ENCODE measurements at places on chromosomes 6 and 20. TPM values are rescaled to one million over a fixed set of nuclear protein-coding genes. Genes with fewer than 3 reads are reported as not detected.

- DNase-seq, result no peak
Measured at GRCh38 chr6:41608443-41609151, 29.7 kb upstream of the MDFI start.

- no peak for DNase-seq
Measured at GRCh38 chr6:15319677-15320076, 73.8 kb downstream of the JARID2 start.

DNA sequence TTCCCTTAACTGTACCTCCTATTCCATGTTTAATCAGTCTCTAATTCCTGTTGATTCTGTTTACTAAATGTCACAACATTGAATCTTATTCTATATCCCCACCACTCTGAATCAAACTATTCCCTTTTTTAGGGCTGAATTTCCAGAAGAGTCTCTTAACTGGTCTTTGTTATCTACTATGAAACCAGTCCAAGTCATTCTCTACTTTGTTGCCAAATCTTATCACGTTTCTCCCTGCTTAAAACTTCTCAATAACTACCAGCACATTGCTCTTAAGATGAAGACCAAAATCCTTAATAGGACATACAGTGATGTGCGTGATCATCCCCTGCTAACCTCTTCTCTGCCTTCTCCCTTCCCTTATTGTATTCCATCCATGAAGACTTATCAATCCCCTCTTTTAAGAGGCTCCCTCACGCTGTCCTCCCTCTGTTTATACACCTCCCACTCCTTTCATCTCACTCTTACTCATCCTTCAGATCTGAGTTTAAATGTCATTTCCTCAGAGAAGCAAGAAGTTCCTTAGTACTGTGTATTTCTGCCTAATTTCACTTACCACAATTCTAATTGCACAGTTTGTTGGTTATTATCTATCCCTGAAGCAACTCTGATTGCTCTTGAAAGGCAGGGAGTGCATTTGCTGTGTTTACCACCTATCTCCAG, 143.0 kb upstream of the AHI1 start:
- DNase-seq, result peak; percentile 3

- no peak for DNase-seq
Measured at GRCh38 chr20:56957737-56958553, 308.5 kb downstream of the BMP7 start.

GRCh38 chr6:49097116-49097515, 365.9 kb downstream of the MMUT start:
- DNase-seq, result no peak

DNA sequence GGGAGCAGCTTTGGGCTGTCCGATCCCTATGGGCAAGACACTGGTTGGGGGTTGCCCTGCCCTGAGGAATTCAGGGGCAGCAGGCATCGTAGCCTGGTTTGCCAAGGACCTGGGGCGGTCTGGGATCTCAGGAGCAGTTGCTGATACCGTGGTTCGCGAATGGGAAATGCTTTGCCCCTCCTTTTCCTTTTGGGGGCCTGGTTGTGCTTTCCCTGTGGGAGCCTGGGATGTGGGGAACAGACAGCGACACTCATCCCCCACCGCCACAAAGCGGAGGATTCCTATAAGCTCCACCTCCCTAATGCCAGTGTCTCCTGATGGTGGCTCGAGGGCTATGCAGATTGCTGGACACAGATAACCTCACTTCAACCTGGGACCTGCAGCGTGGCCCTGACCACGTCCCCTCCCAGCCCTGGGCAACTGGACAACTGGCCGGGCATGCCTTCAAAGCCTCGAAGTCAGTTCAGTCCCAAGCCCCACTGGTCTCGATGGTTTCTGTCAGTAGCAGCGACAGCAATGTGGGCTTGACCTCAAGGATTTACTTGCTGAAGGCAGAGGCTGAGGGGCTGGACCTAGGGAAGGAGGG, 3.3 kb downstream of the CEBPB start:
- DNase-seq, result peak; percentile 47

DNA sequence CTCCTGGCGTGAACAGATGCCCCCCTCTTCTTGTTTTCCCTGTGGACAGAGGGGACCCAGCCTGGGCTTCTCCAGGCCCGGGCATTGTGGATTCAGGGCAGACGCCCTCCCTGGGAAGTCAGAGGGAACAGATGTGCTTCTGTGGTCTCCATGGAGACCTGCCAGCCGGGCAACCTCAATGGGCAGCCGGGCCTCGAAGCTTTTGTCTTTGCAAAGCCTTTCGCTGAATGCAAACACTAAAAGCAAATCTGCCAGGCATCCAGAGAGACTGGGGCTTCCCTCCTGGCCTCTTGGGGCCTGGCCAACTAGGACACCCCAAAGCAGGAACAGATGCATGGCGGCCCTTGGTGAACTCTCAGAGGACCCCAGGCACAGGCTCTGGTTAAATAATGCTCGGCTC, 370.0 kb upstream of the SULF2 start:
- DNase-seq, result no peak

- DNase-seq, result no peak
Measured at GRCh38 chr20:35610833-35611427, 4.7 kb upstream of the SPAG4 start.

DNA sequence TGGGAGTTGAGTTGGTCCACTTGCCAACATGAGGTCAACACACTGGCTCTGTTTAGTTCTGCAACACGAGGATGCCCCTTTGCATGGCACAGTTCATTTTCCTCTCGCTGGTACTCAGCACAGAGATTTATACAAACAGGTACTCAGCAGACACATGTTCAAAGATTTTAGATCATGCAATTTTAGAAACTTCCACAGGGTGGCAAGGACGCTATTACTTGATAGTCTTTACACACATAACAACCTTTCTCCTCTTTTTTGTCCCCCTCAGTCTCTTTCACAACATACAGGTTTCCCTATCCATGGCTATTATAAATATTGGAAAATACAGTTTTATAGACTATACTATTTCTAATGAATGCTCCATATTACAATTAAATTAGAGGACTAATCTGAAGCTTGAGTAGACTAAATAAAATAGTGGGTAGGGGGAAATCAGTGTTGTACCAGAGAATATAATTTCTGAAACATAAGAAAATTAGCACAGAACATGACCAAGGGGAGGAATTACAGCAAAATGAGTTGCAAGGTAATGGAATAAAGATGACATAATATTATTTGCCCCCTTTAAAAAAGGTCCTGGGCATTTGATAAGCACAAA, 331.8 kb upstream of the BTBD3 start:
- peak; percentile 49 for DNase-seq

- no peak for DNase-seq
Measured at GRCh38 chr6:8014947-8015346, 49.2 kb downstream of the BLOC1S5 start.

DNA sequence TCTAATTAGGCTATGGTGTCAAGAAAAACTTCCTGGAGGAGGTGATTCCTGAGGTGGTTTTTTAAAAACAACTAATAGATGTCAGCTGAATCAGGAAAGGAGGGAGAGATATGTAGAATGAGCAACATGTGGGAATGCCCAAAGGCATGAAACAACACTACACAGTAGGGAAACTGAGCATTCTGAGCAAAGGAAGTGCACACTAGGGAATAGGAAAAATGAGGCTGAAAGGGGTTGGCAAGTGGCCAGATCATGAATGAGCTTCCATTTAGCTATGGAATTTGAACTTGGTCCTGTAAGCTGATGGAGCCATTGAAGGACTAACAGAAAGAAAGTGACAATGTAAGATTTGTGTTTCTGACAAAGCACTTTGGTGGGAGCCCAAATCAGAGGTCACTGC, 16.9 kb upstream of the SLC35F1 start:
- DNase-seq, result no peak

- DNase-seq, result no peak
Measured at GRCh38 chr6:147833607-147834006, 325.1 kb downstream of the SAMD5 start.

DNA sequence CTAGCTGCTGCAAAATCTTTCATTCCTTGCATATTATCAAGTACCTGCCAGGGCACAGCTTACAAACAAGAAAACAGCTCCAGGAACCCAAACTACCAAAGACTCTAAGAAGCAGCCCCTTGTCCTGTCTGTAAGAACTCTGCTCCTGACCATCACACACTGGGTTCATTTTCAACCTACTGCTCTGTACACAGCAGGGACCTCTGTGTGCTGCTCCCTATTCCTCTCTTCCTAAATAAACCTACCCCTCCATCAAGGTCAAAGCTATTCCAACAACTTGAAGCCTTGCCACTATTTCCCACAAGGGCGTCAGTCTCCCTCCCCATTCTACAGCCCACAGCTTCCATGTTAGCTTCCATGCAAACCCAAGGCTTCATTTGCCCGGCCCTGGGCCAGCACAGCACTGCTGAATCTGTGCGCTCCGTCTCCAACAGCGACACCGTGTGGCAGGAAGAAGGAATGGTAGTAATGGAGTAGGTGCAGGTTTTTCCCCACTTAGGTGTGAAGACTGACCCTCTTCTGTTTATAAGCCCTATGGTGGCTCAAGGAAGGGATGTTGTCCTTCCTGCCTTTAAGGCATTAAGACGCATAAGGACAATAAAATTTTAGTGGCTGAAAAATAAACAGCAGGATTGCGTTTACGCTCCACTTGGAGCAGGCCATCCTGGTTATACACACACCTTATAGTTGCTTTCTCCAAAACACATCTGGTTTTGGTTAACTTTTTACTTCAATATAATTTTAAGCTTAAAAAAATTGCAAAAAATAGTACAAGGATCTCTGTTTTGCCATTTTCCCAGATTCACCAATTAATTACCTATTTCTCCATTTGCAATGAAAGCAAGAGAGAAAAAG, 115.2 kb upstream of the NXT1 start:
- DNase-seq, result peak; percentile 60

DNA sequence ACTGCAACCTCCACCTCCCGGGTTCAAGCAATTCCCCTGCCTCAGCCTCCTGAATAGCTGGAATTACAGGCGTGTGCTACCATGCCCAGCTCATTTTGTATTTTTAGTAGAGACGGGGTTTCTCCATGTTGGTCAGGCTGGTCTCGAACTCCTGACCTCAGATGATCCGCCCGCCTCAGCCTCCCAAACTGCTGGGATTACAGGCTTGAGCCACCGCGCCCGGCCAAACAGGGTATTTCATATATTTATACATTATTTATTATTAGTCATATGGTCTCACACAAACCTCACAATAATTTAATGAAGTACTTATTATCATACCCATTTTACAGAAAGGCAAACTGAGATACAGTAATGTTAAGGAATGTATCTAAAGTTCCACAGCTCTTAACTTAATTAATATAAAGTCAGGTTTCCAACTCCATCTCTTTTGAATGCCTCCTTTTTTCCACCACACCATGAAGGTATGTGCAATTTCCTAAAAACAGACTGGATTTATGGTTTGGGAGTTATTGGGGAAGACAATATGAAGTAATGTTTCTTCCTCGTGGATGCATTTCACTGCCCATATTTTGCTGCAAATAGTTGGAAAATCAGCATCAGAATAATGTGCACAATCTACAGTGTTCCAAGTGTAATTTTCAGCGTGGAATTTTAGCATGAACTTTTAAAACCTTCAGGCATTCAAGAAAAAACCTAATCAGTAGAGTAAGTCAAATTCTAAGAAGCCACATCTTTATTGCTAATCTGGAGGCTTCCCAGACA, 65.7 kb downstream of the ZMYND8 start:
- DNase-seq, result no peak

DNA sequence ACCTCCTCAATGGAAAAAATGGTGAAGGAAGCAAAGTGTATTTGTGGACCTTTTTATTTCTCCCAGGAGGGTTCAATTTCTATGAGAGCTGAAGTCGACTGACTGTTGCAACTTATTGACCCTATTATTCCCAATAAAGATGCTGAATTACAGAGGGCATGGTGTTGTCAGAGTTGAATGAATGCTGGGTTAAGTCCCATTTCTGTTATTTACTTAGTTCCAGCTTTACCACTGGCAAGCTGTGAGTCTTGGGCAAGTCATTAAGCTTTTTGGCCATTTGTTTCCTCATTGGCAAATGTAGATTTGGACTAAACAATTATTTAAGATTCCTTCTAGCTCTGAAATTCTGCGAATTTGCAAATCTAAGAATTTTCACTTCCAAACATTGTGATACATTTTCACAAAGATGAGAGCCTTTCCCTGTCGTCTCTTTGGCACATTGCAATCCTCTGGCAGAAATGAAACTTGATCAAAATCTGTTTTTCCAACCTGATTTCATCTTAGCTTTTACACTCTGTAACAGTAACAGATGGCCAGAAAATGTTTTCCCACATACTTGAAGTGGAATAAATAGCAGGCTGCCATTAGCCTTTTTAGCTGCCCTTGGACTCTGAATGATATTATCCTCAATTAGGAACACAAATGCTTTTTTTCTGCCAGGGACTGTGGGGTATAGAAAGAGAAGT, 21.3 kb downstream of the BLTP3A start:
- no peak for DNase-seq

DNA sequence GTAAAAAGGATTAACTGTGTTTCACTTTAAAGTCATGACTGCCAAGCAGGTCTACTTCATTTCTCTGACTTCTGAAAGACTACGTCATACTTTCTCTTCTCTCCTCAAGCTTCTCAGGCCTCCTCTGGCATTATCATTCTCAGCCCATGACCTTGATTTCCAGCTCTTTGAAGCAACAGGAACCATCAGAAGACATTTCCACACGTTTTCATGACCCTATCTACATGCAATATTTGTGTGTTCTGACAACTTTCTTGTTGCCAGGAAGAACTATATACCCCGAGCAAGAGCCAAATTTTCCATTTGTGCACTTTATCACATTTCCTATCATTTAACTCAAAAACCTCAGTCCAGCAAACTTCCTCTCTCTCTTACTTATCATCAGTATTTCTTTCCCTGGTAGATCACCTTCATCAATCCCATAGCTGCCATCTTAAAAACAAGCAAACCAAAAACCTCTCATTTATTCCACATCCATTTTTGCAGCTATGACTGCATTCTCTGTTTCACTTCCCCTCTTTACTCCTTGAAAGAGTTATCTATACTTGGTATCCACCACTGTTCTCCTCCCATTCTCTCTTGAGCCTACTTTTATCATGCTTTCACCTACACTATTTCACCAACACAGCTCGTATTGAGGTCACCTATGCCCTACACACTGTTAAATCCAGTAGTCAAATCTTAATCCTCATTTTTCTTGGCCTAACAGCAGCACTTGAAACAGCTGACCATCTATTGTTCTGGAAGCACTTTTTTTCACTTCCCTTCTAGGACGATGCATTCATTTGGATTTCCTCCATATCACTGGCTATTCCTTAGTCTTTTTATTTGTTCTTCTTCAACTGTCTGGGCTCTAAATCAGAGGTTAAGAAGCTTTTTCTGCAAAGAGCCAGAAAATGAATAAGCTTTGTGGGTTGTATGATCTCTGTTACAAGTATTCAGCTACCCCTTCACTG, 47.1 kb downstream of the STX7 start:
- DNase-seq, result no peak

DNA sequence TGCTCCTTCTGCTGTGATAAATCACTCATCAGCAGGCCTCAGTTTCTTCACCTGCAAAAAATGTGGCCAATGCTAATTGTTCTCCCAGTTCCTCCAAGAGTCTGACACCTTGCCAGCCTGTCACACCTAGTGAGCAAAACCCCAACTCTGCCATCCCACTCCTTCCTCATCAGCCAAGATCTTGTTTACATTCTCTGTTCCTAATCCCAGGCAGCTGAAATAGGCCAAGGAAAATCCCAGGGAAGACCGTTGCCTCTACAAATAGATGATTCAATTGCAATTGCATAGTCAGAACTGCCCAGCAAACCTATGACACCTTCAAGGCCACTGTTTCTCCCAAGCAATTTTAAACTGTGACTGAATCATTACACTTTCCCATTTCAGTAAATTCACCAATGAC, 78.7 kb downstream of the GMDS start:
- no peak for DNase-seq

TREM2 gene
- not detected for total RNA-seq

DEFB124 gene
- not detected for total RNA-seq

CYP39A1 gene
- 6.2 TPM for total RNA-seq

HTR1B gene
- not detected for total RNA-seq

C20orf144 gene
- not detected for total RNA-seq

TULP1 gene
- not detected for total RNA-seq

SLPI gene
- total RNA-seq, result not detected

GJA10 gene
- not detected for total RNA-seq

SIGLEC1 gene
- not detected for total RNA-seq

Measured in M059J (cell line).